ENCODE measurements at places on chromosomes 5 and 9.

DNA sequence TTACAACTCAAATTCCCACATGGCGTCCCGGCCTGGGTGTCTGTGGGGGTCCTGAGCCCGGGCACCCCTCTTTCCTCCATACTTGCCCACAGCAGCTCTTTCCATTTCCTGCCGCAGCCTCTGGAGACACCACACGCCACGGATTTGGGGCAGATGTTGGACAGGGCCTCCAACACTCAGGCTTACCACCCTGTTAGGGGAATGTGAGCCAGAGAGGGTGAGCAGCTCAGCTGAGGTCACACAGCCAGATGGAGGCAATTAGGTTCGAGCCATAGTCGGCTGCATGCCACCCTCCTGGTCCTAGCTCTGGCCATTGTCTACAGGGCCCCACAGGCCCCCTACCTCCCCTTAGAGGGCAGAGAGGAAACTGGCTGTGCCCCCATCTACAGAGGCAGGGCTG lies 75.6 kb upstream of the STXBP1 start:
- no peak for DNase-seq

DNA sequence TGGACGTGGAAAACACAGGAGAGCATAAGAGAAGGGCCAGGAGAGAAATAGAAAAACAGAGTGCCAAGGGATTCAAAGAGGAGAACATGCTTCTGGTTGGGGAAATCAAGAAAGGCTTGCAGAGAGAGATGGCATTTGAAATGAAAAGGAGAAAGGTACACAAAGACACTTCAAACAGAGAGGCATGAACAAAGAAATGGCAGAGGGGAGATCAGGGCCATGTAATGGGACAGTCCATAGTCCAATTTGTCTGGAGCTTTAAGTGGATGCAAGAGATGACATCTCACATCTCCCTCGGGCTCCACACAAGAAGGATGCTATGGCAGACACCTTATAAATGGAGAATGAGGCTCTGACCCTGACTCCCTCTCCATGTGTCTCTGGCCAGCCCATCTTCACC lies 331.1 kb downstream of the MLLT3 start:
- DNase-seq = no peak

GRCh38 chr9:123823194-123823947 lies 106.6 kb downstream of the DENND1A start:
- DNase-seq = no peak

DNA sequence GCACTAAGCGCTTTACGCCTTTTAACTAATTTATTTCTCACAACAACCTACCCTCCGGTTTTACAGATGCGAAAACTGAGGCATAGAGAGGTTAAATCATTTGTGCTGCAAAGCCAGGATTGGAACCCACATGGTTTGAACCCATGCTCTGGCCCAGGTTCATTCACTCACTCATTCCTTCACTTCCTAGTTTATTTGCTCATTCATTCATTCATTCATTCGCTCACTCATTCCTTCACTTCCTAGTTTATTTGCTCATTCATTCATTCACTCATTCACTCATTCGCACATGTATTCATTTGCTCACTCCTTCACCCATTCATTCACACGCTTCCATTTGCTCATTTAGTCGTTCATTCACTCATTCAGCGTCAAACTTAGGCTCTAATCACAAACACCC lies 29.4 kb downstream of the NEURL1B start:
- no peak for DNase-seq

GRCh38 chr5:103490030-103490739 lies 72.4 kb downstream of the NUDT12 start:
- no peak for DNase-seq

- DNase-seq = no peak
Observed at GRCh38 chr9:112360047-112360804, 19.7 kb upstream of the HSDL2 start.

- no peak for DNase-seq
Observed at GRCh38 chr9:89969881-89970639, 365.2 kb downstream of the GADD45G start.

GRCh38 chr5:65100911-65101631 lies 332.3 kb downstream of the CWC27 start:
- no peak for DNase-seq

- DNase-seq = peak; percentile 15
Observed at GRCh38 chr9:90830977-90831376, 29.4 kb downstream of the SYK start.

- no peak for DNase-seq
Observed at GRCh38 chr5:129384736-129385135, 75.4 kb upstream of the ADAMTS19 start.

Measured in CD4-positive, alpha-beta T cell treated with Interferon gamma for 1 hour (primary cell).